WTC11 (cell line): ENCODE measurements at places on chromosomes 2 and 18.

- no peak for DNase-seq
- H3K36me3 ChIP-seq: no peaks in the 10 kb centered on the region
- no peaks in the 10 kb centered on the region for H3K27me3 ChIP-seq
- no peaks in the 10 kb centered on the region for H3K4me1 ChIP-seq
- H3K4me3 ChIP-seq: no peak overlapping the region
These were observed 322.1 kb downstream of the CCDC85A start for GRCh38 chr2:56505885-56506284.

- no peaks in the 10 kb centered on the region for H3K27me3 ChIP-seq
- no peak for DNase-seq
- no peak overlapping the region for H3K27ac ChIP-seq
- H3K4me3 ChIP-seq: no peak overlapping the region
- H3K4me1 ChIP-seq: no peaks in the 10 kb centered on the region
These were observed 468.4 kb upstream of the CRIM1 start for GRCh38 chr2:35887146-35887545.

DNA sequence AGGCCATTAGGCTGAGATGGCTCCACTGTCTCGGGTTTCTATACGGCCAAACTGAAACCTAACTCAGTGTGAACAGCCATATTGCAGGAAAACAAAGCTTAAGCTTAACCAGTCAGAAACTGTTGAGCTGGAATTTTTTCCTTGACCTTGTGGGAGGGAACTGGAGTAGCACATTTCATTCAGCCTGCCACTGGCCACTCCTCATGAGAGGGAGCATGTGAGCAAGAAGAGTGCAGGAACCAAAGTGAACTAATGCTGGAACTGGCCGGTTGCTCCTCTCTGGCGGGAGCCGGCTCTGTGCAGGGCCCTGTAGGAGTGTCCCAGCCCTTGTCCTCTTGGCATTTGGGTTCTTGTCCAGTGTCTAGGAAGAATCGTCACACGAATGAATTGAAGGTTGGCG lies 5.9 kb upstream of the POLE4 start:
- peaks cover 43% of the 10 kb centered on the region for H3K36me3 ChIP-seq
- no peak for DNase-seq
- no peak overlapping the region for H3K27ac ChIP-seq
- no peak overlapping the region for H3K4me3 ChIP-seq
- peaks cover 11% of the 10 kb centered on the region for H3K4me1 ChIP-seq
- H3K27me3 ChIP-seq: peaks cover 25% of the 10 kb centered on the region

GRCh38 chr2:172394002-172394401 lies 33.4 kb upstream of the ITGA6 start:
- DNase-seq: no peak
- H3K4me1 ChIP-seq: peaks cover 18% of the 10 kb centered on the region
- no peak overlapping the region for H3K27ac ChIP-seq
- no peaks in the 10 kb centered on the region for H3K36me3 ChIP-seq

DNA sequence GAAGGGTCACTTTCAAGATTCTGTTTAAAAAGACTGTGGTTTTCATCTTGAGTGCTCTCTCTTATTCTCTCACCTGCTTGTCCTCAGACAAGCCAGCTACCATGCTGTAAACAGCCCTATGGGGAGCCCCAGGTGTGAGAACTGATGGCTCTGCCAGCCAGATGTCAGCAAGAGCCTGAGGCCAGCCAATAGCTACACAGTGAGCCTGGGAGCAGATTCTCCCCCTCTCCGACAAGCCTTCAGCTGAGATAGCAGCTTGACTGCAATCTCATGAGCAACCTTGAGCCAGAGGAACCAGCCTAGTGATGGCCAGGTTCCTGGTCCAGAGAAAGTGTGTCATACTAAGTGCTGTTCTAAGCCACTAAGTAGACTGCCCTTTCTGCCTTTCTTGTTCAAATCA lies 272.1 kb downstream of the NAPG start:
- no peaks in the 10 kb centered on the region for H3K27me3 ChIP-seq
- H3K36me3 ChIP-seq: no peaks in the 10 kb centered on the region; the same call in 1 of the 2 replicates
- DNase-seq: peak; percentile 41
- peaks cover 35% of the 10 kb centered on the region for H3K4me1 ChIP-seq

- no peak overlapping the region for H3K4me3 ChIP-seq
- no peak overlapping the region for H3K27ac ChIP-seq
- H3K36me3 ChIP-seq: no peaks in the 10 kb centered on the region
These were observed 17.9 kb downstream of the GKN1 start for GRCh38 chr2:68992341-68992740.

- no peak overlapping the region for H3K27ac ChIP-seq
- H3K36me3 ChIP-seq: no peaks in the 10 kb centered on the region
- no peaks in the 10 kb centered on the region for H3K4me1 ChIP-seq
- no peak overlapping the region for H3K4me3 ChIP-seq
- no peak for DNase-seq
- peaks cover 4% of the 10 kb centered on the region; the same call in 1 of the 2 replicates for H3K27me3 ChIP-seq
These were observed 107.1 kb downstream of the EML6 start for GRCh38 chr2:54830546-54830945.

DNA sequence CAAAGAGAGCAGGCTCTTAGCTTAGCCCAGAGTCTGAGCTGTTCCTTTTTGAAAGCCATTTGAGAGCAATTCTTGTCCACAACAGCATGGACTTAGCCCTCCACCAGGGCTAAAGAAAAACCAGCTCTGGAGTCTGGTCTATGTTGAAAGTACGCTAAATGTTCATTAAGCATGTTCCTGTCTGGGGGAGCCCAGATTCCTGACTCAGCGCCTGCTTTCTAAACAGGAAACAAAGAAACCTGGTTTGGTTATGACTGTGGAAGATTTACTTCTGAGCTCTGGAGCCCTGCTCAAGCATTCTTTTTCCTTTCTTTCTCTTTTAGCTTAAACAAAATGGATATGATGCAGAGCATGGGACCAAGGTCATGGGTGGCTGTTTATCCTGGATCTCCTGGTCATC lies 279.8 kb downstream of the RBM43 start:
- H3K4me3 ChIP-seq: no peak overlapping the region
- no peaks in the 10 kb centered on the region for H3K36me3 ChIP-seq
- DNase-seq: no peak
- H3K27ac ChIP-seq: no peak overlapping the region

DNA sequence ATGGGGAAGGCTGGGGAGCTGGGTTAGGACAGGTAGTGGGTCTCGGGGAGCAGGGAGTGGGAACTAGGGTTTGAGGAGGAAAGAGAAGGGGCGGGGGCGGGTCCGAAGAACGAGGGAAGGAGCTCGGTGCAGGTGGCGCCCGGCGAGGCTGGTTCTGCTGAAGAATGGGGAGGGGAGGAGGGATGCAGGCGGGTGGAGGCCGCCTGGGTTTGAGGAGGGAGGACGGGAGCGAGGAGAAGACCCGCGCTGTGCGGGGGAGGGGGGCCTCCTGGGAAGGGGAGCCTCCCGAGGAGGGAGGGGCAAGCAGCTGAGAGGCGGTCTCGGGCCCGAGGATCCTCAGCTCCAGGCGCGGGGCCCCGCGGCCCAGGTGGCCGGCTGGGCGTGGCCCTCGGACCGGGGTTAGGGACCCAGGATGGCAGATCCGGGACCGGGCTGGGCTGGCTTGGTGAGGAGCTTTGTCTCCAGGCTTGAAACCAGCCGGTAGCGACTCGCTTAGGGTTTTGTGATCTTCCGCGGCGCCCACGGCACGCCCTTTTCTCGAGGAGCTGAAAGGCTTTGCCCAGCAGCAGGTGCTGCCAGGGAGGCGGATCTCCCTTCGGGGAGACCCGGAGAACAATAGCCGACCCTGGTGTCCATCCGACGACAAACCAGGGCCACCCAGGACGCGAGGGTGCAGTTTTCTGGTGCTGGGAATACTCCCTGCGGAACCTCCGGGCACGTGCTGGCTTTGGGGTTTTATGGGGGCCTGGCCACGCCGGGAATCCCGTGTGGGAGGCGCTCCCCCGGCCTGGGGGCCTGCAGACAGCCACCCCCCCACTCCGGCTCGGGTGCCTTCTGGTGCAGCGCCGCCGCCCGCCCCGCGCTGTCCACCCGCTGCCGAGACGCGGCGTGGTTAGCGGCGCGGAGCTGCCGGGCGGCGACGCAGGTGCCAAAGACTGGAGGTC lies 1.4 kb downstream of the DPYSL5 start:
- peak; percentile 64 for DNase-seq
- peaks cover 90% of the 10 kb centered on the region for H3K27me3 ChIP-seq
- no peak overlapping the region for H3K27ac ChIP-seq
- no peaks in the 10 kb centered on the region for H3K36me3 ChIP-seq
- peak overlapping the region; percentile 69 for H3K4me3 ChIP-seq
- H3K4me1 ChIP-seq: peaks cover 9% of the 10 kb centered on the region

DNA sequence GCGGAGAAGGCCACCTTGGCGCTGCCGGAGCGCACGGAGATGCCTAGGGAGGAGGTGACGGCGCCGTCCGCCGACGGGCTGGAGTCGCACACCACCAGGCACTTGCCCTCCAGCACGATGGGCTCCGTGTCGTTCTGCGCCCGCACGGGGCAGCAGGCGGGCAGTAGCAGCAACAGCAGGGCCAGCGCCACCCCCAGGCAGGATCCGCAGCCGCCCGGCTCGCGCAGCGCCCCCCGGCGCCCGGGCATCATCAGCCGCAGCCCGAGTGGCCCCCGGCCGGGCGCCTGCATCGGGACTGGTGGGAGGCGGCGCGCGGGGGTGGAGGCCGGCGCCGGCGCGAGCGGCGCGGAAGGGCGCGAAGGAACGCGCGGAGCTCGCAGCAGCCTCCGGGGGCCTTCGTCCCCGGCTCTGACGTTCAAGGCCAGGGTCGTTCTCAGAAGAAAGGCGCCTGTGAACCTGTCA lies 2.2 kb downstream of the CBLN2 start:
- peak overlapping the region; percentile 45 for H3K4me3 ChIP-seq
- H3K36me3 ChIP-seq: peaks cover 13% of the 10 kb centered on the region
- H3K4me1 ChIP-seq: 0 out of 2 replicates have a peak, but pooled peaks cover 9% of the 10 kb centered on the region

- no peak overlapping the region for H3K27ac ChIP-seq
- H3K4me3 ChIP-seq: no peak overlapping the region
- DNase-seq: no peak
- peaks cover 25% of the 10 kb centered on the region for H3K4me1 ChIP-seq
- no peaks in the 10 kb centered on the region for H3K27me3 ChIP-seq
These were observed 6.1 kb upstream of the MPP4 start for GRCh38 chr2:201704536-201704935.

GRCh38 chr2:159193791-159194190 lies 92.7 kb downstream of the WDSUB1 start:
- H3K4me1 ChIP-seq: no peaks in the 10 kb centered on the region
- DNase-seq: no peak

GRCh38 chr2:216499641-216500218 lies 1.1 kb downstream of the RPL37A start:
- no peaks in the 10 kb centered on the region for H3K27me3 ChIP-seq
- H3K27ac ChIP-seq: peak overlapping the region; percentile 96
- peaks cover 46% of the 10 kb centered on the region for H3K4me1 ChIP-seq
- H3K4me3 ChIP-seq: peak overlapping the region; percentile 96

DNA sequence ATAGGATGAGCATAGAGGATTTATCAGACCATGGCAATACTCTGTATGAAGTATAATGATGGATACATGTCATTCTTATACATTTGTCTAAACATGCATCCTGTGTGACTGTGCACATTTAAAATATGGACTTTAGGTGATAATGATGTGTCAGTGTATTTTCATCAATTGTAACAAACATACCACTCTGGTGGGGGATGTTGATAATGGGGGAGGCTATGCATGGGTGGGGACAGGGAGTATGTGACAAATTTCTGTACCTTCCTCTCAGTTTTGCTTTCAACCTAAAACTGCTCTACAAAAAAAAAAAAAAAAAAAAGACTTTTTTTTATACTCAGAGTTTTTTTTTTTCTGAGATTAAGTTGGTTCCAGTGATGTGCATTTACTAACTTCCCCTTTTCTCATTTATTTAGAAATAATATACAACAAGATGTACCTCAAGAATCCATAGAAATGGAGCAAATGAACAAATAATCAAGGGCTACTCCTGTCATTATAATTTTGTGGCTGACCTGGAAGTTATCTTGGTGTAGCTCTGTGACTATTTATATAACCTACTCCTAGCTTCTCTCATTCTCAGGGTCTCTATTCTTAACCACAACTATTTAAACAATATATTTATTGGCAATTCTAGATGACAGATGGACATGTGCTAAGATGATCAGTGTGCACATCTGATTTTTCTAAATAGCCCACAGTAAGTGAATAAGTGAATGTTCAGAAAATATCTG lies 108.9 kb upstream of the ITGA4 start:
- no peaks in the 10 kb centered on the region for H3K36me3 ChIP-seq
- H3K27ac ChIP-seq: no peak overlapping the region
- DNase-seq: no peak
- no peak overlapping the region for H3K4me3 ChIP-seq
- H3K4me1 ChIP-seq: no peaks in the 10 kb centered on the region

DNA sequence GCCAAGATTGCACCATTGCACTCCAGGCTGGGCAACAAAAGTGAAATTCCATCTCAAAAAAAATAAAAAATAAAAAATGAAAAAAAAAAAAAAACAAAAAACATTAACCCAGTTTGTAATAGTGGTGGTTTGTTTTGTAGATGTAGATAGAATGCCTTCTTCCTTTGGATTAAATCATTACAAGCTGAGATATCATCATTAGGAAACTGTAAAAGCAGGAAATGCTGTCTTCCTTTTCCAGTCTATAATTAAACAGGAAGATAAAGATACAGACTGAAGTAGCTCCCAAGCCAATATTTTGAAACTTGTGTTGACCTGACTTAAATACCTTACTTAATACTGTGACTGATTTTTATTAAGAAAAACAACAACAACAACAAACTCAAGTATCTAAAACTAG lies 43.1 kb downstream of the RBMS1 start:
- H3K4me3 ChIP-seq: no peak overlapping the region
- no peak for DNase-seq
- no peak overlapping the region for H3K27ac ChIP-seq
- H3K27me3 ChIP-seq: no peaks in the 10 kb centered on the region

- H3K27me3 ChIP-seq: no peaks in the 10 kb centered on the region
- DNase-seq: no peak
- no peak overlapping the region for H3K4me3 ChIP-seq
- H3K36me3 ChIP-seq: no peaks in the 10 kb centered on the region
- no peak overlapping the region for H3K27ac ChIP-seq
These were observed 25.3 kb upstream of the MFSD6 start for GRCh38 chr2:190382851-190383250.

DNA sequence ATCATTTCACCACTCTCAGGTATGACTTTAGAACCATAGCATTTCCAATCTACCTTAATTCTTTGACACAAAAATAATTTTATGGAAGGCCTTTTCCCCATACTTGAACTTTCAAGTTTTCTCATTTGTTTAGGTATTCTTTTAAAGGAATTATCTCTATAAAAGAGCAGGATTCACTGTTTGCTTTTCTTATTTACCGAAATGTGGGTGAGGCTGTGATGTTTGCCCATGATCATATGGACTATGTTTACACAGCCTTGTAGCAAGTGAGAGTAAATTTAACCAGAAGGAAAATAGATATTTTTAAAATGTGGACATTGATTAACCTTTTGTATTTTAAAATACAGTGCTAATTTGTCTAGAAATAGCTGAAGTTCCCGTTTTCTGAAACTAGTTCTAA lies 26.3 kb downstream of the CAB39 start:
- H3K27me3 ChIP-seq: no peaks in the 10 kb centered on the region
- peaks cover 4% of the 10 kb centered on the region; the same call in 1 of the 2 replicates for H3K36me3 ChIP-seq
- H3K4me3 ChIP-seq: no peak overlapping the region
- no peak overlapping the region for H3K27ac ChIP-seq
- DNase-seq: no peak

GRCh38 chr2:221189431-221190067 lies 382.6 kb downstream of the EPHA4 start:
- no peaks in the 10 kb centered on the region; the same call in 1 of the 2 replicates for H3K36me3 ChIP-seq
- DNase-seq: peak; percentile 27
- peak overlapping the region; percentile 37 for H3K27ac ChIP-seq
- H3K4me1 ChIP-seq: peaks cover 33% of the 10 kb centered on the region

- H3K27me3 ChIP-seq: no peaks in the 10 kb centered on the region
- 0 out of 2 replicates have a peak, but pooled peaks cover 2% of the 10 kb centered on the region for H3K4me1 ChIP-seq
- H3K36me3 ChIP-seq: no peaks in the 10 kb centered on the region; the same call in 1 of the 2 replicates
These were observed 104.0 kb downstream of the CYRIA start for GRCh38 chr2:16561676-16562075.

GRCh38 chr2:231189171-231189530 lies 9.3 kb upstream of the ARMC9 start:
- no peaks in the 10 kb centered on the region for H3K27me3 ChIP-seq
- no peaks in the 10 kb centered on the region for H3K36me3 ChIP-seq
- peaks cover 33% of the 10 kb centered on the region for H3K4me1 ChIP-seq
- no peak overlapping the region for H3K4me3 ChIP-seq
